NCI-H1105 (cell line): ENCODE measurements at places on chromosomes 7 and 10.

GRCh38 chr10:113434315-113434714, 118.5 kb upstream of the HABP2 start:
- no peak for DNase-seq

- no peak for DNase-seq
Measured at GRCh38 chr7:41685684-41686083, 17.2 kb downstream of the INHBA start.

DNA sequence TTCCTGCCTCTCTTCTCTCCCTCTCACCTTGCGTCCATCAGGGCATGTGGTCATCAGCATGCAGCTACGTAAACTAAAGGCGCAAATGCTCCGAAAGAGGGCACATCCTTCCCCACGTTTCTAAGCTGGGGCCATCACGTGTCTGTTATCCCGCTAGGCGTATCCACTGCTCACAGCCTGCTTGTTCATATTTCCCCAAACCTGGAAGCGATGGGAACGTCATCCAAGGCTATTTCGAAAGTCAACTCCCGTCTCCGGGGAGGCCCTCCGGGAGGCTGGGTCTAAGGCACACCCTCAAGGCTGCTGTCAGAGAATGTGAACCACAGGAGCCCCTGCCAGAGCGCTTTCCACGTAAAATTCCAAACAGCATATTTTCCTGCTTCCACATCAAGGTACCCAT, 199.2 kb downstream of the DIP2C start:
- DNase-seq, result no peak

DNA sequence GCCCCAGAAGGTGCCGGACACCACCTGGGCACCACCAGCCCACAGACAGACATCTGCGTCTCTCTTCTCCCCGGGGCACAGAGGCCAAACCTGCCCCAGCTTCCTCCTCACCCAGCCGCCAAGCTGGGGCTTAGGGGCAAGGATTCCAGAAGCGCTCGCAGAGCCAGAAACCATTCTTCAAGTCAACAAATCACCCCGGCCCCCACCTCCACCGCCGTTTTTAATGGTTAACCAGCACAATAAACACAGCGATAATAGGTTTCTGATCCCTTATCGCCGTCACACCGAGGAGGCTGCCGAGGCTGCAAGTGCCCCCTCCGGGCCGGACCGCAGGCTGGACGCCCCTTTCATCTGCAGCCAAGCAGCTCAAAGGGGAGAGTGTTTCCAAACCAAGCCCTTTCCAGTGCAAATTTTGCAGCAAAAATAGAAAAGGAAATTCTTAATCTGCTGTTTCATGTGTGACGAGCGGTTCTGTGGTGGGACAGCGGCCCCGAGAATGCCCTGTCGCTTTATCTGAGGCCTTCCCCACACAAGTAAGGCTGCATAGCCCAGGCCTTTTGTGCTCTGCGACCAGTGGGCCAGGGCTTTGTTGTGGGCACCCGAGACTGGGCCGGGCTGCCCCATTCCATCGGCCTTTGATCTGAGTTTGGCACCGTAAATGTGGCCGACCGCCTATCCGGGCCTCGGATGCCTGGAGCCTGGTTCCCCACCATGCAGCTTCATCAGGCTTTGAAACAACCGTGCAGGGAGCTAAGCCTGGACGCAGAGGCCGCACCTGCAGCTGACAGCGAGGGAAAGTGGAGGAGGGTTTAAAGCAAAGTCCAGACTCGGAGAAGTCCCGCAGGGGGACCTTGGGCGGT, 83.2 kb downstream of the FOXL3 start:
- DNase-seq, result no peak

- DNase-seq, result no peak
Measured at GRCh38 chr7:105309235-105310169, 79.2 kb downstream of the SRPK2 start.

DNA sequence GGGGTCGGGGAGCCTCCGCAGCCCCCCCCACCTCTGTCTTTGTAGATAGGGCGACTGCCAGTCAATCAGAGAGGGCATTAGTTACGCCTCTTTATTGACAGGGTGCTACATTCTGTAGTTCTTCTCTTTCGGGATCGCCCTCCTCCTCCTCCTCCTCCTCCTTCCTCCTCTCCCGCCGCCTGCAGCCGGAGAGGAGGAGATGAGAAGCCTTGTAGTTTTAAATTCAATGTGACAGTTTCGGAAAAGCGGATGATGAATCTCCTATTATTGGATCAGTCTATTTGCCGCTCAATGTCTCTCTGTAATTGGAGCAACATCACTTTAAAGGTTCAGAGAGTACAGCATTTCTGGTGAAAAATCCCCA, 587 bp upstream of the UNCX start:
- DNase-seq, result no peak

DNA sequence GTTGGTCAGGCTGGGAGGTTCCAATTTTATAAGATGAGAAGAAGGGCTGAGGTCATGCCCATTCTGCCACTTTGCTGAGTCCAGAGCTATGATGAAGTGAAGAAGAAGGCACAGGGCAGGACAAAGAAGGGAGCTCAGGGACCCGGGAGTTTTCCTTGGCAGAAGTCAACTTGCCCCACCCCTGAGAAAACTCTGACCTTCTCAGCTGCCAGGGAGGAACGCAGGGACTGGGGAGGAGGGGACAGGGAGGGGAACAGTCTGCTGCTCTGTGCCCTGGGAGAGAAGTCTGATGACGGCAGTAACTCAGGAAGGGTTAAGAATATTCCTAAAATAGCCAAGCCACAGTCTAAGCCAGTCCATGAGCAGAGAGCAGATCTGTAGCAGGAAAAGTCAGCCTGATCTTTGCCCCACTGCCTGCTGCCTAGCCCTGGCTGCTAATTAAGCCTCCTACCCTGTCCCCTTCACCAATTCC, 11.7 kb downstream of the ADIRF start:
- DNase-seq, result no peak

DNA sequence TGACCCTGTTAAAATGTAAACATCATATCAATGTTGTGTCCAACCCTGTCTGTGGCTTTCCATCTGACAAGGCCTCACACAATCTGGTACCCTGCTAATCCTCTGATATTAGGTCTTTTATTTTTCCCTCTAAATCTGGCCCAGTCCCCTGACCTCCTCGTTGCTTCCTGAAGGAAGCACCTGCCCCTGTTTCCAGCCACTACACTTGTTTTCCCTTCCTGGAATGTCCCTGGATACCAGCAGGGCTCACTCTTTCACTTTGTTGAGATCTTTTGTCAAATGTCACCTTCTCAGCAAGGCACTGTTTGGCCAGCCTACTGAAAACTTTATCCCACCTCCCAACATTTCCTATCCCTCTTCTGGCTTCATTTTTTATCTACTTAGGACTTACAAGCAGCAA, 2.1 kb downstream of the SAMD9L start:
- no peak for DNase-seq
